ENCODE measurements at places on chromosomes 5 and 9. TPM values are rescaled to one million over a fixed set of nuclear protein-coding genes. Genes with fewer than 3 reads are reported as not detected.

CCDC183 gene
- total RNA-seq: 0.65 TPM

SOHLH1 gene
- total RNA-seq: not detected

CYLC2 gene
- total RNA-seq: not detected

MAP1B gene
- total RNA-seq: not detected

NPDC1 gene
- total RNA-seq: 5.6 TPM

ESM1 gene
- 0.87 TPM for total RNA-seq

SLC6A18 gene
- not detected for total RNA-seq

ENDOG gene
- 8.3 TPM for total RNA-seq

GHR gene
- not detected for total RNA-seq

SAXO1 gene
- total RNA-seq: not detected

RAD50 gene
- 31.2 TPM for total RNA-seq

HNRNPK gene
- total RNA-seq: 771 TPM

GRCh38 chr9:36118706-36119105 lies 17.8 kb upstream of the GLIPR2 start:
- DNase-seq: no peak

DNA sequence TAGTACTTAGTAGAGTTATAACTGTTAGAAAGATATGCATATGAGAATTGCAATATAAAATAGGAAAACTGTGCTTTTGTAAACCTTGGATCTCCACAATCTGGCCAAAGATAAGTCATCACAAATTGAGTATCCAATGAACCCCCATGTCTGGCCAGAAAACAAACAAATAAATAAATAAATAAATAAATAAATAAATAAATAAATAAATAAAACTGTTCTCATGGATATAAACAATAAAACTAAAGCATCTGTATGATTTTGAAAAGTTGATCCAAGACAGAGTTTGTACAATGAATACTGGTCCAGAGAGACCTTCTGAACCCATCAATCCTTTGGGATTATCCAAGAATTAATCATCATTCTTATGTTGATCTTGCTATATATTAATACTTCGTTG lies 367.6 kb upstream of the CDH9 start:
- no peak for DNase-seq

DNA sequence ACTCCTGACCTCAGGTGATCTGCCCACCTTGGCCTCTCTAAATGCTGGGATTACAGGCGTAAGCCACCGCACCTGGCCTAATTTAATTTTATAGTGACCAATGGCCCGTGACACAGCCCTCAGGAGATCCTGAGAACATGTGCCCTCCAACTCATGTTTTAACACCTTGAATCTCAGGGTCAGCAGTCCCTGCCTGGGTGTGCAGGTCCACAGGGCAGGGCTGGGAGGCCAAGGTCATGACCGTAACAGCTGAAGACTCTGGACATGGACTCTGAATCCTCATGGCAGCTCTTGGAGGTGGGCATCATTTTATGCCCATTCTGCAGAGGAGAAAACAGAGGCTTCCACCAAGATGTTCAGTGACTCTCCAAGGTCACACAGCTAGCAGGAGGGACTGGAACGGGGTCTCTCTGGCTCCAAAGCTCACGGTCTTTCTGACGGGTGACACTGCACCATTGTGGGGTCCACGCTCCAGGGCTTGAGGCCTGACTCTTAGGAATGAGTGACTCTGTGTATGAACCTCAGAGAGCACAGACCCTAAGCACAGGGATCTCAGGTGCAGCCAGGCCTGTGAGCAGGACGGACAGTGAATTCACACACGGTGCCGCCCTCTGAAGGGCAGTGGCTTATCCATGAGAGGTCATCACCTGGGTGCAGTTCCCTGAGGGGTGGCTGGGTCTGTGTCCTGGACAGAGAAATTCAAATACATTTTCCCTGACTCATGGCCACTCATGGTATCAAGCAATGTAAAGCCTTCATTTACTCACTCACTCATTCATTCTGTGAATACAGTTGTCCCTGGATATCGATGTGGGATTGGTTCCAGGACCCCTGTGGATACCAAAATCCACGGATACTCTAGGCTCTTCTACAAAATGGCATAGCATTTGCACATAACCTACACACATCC lies 32.8 kb upstream of the LAMC3 start:
- DNase-seq: no peak

DNA sequence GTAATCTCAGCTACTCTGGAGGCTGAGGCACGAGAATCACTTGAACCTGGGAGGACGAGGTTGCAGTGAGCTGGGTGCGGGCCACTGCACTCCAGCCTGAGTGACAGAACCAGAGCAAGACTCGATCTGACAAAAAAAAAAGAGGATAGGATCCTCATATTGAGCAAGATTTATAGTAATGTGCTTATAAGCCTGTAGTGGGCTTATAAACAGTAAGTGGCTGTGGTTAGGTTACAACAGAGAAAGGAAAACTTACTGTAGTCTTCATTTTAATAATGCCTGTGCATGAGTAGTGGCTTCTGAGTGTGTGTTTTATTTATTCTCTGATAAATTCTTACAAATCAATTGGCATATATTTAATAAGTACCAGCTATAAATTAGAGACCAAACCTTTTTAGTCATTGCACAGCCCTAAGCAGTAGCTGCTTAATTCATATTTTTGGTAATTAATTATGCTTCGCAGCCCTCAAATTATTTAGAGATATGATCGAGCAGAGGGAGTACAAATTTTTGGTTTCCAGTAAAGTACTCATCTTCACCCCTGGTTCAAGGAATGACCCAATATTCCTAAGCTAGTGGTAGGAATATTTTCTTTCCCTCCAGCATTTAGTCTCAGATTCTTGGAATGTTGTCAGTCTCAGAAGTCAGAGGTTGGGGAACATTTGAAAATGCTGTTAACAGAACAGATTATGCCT lies 73.8 kb upstream of the KLF9 start:
- no peak for DNase-seq

GRCh38 chr9:80158554-80159170 lies 586.9 kb downstream of the TLE4 start:
- no peak for DNase-seq

DNA sequence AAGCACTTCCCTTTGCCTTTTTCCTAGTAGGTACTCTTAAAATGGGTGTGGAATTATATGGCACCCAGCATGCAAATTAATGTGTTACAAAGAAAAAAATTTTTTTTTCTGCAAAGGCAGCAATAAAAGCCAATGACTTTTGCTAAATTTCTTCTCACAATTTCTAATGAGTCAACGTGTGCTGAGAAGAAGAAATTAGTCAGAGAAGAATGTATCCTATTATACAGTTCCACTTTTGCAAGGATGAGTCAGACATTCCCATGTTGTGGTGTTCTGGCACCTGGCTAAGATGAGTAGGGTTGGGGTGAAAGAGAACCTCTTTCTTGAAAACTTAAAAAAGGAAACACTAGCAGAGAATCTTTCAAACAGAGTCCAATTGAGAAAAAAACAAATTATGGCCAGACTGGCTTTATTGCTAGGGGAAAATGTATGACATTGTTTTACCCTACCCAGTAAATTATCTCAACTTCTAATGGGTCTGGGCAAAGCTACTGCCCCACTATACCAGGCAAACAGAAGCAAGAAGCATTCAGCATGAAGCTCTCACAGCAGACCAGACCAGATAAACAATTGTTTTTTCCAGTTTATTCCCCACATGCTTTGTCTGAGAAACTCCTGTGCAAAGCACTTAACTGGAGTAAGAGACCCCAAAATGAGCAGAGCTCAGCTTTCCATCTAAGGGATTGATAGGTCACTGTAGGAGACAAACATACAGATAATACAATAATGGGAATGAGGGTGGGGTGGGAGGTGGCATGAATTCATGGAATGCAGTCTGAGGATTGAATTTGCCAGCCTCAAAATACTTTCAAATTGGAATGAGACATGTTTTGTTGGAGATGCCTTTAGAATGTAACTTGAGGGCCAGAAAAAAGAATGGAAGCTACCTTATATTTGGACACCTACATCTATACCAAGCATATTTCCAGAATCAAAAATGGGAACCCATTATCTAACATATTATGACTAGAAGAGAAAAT lies 220.8 kb upstream of the RFX3 start:
- no peak for DNase-seq

DNA sequence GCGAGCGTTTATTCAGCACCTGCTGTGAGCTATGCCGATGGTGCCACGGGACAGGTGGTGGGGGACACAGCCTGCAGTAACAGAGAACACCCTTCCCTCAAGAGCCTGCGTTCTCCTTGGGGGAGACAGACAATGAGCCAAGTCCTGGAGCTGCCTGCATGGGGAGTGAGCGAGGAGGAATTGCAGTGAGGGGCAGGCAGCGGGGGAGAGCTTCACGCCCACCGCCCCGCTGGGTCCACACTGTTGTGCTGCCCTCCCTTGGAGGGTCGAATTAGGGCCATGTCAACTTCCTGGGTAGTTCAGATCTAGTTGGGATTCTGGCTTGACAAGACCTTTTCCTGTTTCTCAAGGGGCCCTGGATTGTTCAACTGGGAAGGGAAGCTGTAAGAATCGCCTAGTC lies 55.5 kb upstream of the N4BP3 start:
- DNase-seq: no peak

DNA sequence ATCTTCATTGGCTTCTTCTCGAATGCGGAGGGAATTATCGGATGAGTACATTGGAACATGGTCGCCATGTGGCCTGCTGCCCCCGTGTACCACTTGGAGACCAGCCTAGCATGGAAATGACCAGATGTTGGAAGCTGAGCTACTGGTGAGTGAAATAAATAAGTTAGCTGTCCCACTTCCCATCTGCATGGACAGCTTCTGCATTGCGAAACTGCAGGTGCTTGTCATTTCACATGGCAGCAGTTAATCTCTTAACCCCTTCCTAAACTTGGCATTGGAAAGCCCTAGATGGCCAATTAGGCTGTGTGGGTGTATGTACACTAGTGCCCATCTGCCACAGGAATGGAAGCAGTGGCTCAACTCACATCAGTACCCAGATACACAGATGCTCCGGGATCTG lies 246.6 kb upstream of the IL12B start:
- no peak for DNase-seq

DNA sequence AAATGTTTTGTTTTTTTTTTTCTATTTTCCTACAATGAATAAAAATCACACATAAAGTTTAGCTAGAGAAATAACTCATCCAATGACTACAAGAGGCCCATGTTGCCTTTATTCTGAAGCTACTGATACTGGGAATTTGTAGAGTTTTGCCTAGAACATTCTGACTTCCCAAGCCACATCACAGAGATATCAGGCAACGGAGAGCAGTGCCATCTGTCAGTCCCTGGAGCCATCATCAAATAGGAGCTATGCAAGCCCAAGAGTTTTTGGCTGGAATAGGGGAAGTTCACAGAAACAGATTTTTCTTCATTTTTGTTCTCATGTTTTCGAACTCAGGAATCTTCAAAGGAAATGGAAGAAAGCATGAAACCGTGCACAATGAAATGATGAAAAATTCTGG lies 896.6 kb downstream of the TLE1 start:
- no peak for DNase-seq

DNA sequence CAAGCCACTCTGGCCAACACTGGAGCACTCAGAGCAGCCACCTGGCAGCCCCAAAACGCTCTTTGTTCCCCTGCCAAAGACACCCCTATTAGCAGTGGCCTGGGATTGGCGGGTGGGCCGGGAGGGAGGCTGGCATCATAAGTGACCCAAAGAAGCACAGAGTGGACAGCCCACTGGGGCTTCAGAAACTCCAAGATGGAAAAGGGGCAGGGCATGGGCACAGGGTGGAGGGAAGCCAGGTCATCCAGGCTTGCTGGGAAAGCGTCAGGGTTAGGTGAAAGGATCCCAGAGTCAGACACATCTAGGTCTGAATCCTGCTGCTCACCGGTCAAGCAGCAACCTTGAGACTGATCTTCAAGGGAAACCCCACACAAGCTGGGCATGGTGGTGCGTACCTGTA lies 14.8 kb downstream of the EEIG1 start:
- no peak for DNase-seq

DNA sequence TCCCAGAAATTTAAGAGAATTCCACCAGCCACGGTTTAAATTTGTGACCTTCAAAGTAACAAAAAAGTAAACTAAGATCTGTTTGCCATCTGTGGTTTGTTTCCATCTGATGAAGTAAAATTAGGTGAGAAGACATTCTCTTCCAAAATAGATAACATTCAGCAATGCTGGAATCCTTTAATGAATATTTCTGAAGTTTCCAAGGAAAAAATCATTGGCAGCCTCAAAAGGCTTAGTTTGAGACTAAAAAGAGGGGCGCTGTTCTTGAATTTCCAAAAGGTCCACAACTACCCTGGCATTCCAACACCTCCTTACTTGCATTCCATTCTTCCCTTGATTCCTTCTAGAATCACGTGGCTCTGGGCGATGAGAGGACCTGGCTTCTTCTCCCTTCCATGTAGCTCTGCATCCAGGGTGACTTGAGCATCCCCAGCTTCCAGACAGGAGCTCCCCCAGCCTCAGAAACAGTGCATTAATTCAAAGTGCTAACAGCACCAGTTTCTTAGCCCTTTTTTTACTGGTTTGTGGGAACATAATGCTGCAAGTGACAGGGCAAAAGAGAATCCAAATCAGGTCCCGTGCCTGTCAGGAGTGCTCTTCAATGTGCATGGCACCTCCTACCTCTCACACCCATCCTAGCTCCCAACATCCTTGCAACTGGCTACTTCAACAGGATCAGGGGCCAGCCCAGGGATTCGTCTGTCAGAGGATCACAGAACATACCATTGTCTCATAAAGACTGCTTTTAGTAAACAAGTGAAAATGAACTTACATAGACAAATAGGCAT lies 191.5 kb upstream of the S1PR3 start:
- DNase-seq: no peak

DNA sequence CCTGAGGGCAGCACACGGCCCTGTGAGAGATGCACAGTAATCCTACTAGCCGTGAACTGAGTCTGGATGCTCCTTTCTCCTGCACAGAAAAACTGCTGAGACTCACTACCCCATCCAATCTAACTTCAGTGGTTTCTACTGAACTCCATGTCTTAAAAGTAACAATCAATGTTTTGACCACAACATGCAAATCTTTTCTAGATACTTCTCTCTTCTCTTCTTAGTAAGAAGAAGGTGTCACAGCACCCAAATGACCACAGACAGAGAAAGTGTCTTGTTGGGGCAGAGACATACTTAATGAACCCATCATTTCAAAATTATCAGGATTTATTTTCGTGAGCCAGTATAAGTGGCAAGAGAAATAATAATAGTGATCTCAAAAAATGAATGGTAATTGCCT lies 285.8 kb upstream of the MEF2C start:
- no peak for DNase-seq

GRCh38 chr9:36664806-36665205 lies 92.1 kb downstream of the MELK start:
- no peak for DNase-seq

- no peak for DNase-seq
Measured at GRCh38 chr5:167348251-167348926, 943.1 kb upstream of the WWC1 start.

GRCh38 chr5:117204404-117204803 lies 629.8 kb upstream of the SEMA6A start:
- DNase-seq: no peak

DNA sequence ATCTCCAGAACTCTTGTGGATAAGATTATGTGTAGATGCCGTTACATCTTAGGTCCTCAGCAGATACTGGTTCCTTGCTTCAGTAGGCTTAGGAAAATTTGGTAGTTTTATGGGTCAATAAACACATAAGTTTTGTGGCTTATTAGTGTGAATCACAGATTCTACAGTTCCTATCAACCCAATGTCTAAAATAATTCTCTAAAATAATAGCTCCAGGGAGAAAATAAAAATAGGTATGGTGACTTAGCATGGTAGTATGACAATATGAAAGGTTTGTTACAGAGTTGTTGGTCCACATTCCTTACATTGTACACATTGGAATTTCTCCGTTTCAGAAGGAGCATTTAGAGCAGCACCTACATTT lies 91.7 kb downstream of the AOPEP start:
- DNase-seq: no peak
